ENCODE measurements at places on chromosomes 7 and 10. TPM values are rescaled to one million over a fixed set of nuclear protein-coding genes. Genes with fewer than 3 reads are reported as not detected.

DNA sequence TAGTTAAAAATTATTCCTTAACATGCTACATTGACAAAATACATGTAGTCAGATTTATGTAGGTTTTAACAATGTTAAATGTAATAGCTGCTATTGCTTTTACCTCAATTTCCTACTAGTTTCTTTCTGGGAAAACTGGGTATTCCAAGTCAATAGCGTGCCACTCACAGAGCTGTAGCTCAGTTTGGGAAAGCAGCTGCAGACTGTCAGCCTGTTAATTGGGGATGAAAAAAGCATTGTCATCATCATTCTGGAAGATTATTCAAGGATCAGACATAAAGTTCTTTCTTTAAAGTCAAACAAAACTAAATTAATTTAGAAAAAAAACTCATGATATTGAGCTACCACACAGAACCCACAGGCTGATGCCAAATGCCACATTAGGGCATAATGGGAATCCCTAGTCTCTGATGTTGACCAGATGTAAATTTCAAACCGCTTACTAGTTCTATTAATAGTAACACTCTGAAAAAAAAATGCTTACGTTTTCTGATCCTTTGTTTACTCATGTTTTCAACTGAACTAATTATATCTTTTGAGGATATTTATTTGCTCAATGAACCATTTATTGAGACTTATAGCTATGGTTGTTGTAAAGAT is 19.6 kb upstream of the AGMO start:
- no peak for DNase-seq

- no peak for DNase-seq
Measured at GRCh38 chr7:138835087-138835486, 37.1 kb upstream of the ATP6V0A4 start.

GRCh38 chr10:110392868-110393740 is 88.4 kb upstream of the SMNDC1 start:
- DNase-seq: peak; percentile 19

NCF1 gene
- 1.6 TPM for polyA plus RNA-seq
